RKO (cell line): ENCODE measurements at places on chromosomes 5 and 9.

DNA sequence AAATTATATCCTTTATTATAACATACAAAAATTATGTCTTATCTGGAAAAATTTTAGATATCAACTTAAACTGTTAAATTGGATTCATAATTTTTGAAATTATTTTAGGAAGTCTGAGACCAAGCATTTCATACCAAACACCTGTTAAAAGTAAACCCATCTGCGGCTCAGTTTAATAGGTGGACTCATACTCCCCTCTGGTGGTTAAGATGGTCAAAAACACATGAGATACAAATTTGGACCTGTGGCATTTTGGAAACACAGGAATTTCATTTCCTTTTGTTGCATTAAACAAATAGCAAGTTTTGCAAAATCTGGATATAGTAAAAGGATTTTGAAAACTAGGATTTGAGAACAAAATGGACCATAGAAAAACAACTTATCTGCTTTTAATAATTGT is 53.7 kb downstream of the RGMB start:
- DNase-seq = peak; percentile 68

GRCh38 chr5:30279237-30279636 is 914.2 kb upstream of the CDH6 start:
- peak; percentile 4 for DNase-seq

DNA sequence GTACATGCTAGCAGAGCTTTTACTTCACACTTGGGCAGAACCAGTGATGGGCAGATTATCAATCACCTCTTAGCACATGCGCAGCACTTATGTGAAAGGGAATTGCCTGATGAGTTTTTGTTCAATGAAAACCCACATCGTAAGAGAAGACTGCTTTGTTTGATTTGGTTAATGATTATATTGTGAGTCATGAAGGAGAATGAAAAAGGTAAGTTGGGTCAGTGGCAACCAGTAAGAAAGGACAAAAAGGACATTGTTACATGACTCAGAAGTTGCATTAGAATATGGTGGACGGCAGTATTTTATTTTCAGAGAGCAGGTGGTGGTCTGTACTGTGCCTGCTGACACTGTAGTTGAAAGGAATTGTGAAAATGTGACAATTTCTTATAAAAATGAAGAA is 127.4 kb downstream of the AOPEP start:
- DNase-seq = no peak

- DNase-seq = no peak
These were observed 31.2 kb downstream of the CEP72 start for GRCh38 chr5:643351-643801.

DNA sequence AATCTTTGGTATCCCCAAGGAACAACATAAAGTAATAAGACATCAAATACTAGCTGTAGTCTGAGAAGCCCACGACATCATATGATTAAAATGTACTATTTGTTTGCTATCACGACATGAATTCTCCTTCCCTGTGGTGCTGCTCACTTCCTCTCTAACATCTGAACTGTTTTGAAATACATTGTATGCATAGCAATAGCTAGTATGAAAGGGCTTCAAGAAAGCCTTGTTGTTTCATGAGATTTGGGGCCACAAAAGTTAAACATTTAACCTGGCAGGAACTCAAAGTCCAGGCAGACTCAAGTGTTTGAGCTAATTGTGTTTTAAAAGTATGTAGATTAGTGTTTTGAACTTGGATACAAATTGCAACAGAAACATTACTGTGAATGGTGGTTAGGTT is 237.4 kb upstream of the PTGER4 start:
- DNase-seq = no peak

DNA sequence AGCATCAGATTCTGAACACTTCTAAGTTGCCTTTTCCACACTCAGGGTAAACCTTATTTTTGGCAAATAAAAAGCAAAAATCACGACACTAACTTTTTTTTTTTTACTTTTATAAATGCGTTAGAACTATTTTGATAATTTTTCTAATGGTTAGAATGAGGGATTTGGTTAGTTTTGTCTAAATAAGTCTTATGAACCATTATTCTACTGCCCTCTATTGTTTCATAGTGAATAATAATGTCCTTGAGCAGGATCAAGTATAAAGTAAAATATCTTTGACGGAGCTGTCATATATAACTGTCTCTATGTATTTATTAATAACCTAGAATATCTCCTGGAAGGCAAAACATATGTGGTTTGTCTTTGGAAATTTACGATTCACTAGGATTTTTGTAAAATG is 631.8 kb downstream of the GABRG2 start:
- DNase-seq = peak; percentile 4

- no peak for DNase-seq
These were observed 221.8 kb downstream of the SNX18 start for GRCh38 chr5:54739371-54739770.

- no peak for DNase-seq
These were observed 174.4 kb downstream of the GAPVD1 start for GRCh38 chr9:125435776-125436612.
